ENCODE measurements at places on chromosomes 2 and 18.

DNA sequence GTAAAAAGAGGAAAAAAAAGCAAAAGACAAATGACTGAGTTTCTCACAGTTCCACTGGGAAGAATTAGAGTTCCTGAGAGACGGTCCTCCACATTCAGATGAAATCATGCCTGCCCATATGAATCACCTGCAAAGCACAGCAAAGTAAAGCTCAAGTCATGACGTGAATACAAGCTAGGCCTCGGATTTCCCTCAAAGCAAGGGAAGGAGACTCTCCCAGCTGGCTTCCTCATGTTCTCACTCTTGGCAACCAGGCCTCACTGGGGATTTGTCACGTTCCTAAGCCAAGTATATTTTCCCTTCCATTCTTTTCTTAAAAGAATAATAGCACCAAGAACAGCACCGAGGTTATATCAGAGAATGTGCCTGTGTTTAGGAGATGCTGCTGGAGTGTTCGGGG is 47.0 kb downstream of the CYP27C1 start:
- peak; percentile 82 for DNase-seq

GRCh38 chr2:181760521-181760920 is 80.2 kb upstream of the NEUROD1 start:
- DNase-seq, result no peak

- DNase-seq, result no peak
Observed at GRCh38 chr2:103402944-103403343, 641.1 kb downstream of the TMEM182 start.

DNA sequence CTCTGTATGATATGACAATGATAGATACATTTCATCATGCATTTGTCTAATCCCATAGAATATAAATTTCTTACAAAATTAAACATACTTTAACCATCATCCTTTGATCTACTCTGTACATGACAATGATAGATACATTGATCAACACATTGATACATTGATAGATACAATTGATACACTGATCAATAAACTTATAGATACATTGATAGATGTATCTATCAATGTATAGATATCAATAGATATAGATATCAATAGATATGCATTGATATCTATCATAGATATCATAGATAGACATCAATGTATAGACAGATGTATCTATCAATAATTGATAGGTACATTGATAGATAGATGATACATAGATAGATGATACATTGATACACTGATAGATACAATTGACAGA is 105.4 kb downstream of the DYM start:
- DNase-seq, result no peak

DNA sequence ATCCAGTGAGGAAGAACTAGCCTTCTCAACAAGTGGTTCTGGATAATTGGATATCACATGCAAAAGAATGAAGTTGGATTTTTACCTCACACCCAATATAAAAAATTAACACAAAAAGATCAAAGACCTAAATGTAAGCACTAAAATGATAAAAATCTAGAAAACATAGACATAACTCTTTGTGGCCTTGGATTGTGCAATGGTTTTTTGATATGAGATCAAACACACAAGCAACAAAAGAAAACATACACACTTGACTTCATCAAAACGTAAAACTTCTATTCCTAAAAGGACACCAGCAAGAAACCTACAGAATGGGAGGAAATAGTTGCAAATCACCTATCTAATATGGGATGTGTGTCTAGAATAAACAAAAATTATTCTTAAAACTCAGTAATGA is 54.1 kb upstream of the NFE2L2 start:
- no peak for DNase-seq

DNA sequence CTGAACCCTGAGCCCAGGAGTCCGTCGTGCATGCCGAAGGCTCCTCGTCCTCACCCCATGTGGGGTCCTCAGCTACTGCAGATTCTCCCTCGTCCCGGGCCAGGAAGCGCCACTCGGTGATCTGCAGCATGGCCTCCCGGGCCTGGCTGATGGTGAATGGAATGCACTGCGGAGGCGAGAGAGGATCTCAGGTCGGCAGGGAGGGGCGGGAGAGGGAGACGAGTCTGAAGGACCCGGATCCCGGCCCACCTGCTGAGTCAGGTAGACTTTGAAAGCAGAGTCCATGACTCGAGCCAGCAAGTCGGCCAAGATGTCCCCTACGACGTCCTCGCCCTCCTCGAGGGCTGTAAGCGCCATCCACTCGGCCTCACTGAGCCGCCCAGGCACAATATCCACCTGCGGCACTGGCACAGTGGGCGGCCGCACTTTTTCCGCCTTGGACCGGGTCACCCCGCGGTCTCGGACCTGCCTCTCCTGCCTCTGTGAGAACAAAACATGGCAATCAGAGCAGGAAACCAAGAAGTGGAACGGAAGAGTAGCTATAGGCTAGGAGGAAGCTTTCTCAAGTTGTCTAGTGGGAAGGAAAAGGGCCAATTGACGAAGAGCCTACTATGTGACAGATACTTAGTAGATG is 5.5 kb downstream of the C2orf81 start:
- no peak for DNase-seq

- DNase-seq, result no peak
Observed at GRCh38 chr2:201761101-201761500, 19.6 kb downstream of the ALS2 start.

DNA sequence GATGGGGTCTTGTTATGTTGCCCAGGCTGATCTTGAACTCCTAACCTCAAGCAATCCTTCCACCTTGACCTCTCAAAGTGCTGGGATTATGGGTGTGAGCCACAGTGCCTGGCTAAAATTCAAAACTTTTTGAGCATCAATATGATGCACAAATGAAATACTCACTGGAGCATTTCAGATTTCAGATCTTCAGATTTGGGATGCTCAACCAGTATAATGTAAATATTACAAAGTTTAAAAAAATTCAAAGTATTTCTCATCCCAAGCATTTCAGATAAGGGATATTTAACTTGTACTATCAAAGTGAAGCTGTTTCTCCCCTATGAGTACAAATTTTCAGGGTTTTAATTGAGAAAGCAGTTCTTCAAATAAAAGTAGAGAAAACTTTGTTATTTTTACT is 164.1 kb upstream of the CCDC68 start:
- DNase-seq, result no peak

GRCh38 chr2:138475277-138475776 is 26.2 kb upstream of the SPOPL start:
- DNase-seq, result no peak

DNA sequence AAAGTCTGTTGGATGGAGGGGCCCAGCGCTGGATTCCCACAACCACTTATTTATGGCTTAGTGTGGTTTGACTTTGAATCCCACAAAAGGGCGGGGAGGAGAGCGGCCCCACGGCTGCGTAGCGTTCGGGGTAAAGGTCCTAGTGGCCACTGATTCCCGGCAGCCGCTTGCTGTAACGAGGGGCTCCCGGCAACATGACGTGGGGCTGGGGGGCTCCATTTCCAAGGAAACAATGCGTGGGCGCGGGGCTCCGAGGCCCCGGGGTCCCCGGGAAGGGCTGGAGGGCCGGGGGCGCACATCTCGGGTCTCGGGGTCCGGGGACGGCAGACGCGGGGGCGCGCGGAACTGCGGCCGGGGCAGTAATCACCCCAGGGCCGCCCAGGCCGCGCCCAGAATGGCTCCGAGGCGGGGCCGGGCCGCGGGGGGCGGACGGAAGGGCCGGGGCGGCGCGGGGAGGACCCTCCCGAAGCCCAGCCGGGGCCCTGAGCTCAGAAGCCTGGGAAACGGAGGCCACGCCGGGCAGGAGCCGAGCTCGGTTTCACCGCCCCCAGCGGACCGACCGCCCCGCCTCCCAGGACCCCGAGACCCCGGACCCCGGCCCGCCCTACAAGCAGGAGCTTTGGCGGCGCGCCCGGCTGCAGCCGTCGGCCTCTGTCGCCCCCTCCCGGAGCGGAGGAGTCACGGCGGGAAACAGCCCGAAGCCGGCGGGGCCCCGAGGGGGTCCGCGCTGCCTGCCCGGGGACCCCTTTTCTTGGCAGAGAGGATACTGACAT is 11.9 kb upstream of the MLPH start:
- DNase-seq, result peak; percentile 85
